Natural killer cell treated with Interleukin-12 subunit alpha and Interleukin-12 subunit beta and Interleukin-15 and Interleukin-18, amount 100 ng/mL, for 72 hours (primary cell): ENCODE measurements at places on chromosomes 13 and 19. TPM values are rescaled to one million over a fixed set of nuclear protein-coding genes. Genes with fewer than 3 reads are reported as not detected.

DNA sequence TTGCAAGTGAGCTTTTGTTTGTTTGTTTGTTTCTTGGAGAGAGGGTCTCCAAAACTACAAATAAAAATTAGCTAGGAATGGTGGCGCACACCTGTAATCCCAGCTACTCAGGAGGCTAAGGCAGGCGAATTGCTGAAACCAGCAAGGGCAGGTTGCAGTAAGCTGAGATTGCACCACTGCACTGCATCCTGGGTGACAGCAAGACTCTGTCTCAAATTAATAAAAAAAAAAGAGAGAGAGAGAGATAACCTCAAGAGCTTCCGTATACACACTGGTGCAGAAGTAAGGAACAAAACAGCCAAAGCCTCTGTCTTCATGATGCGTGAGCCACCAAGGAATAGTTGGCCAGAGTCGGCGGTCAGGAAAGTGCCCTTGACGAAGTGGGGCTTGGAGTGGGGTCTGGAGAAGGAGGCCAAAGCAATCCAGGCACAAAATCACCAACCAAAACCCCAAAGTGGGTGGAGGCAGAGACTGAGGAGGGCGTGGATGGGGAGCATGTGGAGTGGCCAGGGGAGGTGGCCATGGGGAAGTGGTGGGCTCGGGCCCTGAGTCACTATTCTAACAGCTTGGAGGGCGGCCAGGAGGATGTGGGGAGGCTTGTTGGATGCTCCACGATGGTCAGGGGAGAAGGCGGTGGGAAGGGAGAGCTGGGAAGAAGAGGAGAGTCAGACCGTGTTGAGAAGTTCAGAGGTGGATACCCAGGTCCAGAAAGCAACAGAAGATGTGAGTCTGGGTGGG is 21.2 kb upstream of the TOMM40 start:
- no peak for DNase-seq

- no peak for DNase-seq
Observed at GRCh38 chr13:100423375-100423774, 165.2 kb downstream of the GGACT start.

The ZNF578 gene
- total RNA-seq = 1.1 TPM

The AMER2 gene
- total RNA-seq = not detected

The ZNF254 gene
- 10.5 TPM for total RNA-seq

GRCh38 chr19:14758816-14759215 is 19.5 kb downstream of the ADGRE2 start:
- DNase-seq = no peak

The MEDAG gene
- not detected for total RNA-seq

DNA sequence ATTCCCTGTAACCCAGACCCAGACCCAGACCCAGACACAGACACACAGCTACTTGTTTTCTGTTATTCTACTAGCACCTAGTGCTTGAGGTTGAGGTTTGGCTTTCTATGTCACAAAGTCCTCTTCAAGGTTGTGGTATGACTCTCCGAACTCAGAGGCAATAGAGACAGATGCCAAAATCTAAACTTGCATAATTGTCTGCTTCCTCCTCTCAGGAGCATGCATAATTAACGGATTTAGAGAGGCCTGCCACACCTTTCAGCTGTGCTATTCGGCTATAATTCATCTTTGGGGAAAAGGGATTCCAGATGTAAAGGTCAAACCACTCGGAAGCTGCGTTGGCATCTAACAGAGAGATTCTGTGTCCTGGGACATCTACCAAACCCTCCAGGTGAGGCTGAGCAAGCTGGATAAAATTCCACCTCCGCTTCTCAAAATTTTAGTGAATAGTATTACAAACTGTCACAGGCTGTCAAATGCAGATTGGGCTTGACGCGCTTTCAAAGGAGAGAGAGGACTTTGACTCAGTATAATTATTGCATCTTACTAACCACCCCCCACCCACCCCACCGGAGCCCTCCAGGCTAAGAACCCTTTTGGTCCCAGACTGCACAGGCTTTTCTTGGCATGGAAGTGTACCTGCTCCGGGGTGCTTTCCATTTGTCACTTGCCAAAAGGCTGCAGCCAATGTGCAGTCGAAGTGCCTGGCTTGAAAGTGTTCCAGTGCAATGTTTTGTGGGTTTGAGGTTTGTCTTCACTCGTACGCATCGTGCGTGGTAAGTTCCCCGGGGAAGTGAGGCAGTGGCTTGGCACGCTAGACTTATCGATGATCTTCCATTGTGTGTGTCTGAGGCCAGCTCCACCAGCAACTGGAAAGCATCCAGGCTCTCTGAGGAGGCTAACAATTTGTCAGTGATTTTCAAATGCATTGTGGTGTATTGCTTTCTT is 194.1 kb downstream of the TDRD3 start:
- no peak for DNase-seq

DNA sequence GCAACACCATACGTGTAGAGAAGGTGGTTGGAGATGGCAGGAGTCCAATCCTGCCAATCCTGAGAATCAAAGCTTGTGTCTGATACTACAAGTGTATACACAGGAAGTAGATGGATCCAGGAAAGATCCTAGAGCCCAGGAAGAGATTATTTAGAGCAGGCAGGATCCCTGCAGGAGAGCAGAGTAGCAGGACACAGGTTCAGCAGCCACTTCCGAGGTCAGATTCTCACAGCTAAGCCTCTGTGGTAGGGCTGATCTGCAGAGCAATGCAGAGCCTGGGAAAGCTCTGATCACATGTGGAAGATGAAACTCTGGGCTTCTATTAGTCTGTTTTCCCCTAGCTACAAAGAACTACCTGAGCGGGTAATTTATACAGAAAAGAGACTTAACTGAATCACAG is 28.5 kb upstream of the ZNF331 start:
- DNase-seq = no peak
